ENCODE measurements at places on chromosomes 11 and 22.

DNA sequence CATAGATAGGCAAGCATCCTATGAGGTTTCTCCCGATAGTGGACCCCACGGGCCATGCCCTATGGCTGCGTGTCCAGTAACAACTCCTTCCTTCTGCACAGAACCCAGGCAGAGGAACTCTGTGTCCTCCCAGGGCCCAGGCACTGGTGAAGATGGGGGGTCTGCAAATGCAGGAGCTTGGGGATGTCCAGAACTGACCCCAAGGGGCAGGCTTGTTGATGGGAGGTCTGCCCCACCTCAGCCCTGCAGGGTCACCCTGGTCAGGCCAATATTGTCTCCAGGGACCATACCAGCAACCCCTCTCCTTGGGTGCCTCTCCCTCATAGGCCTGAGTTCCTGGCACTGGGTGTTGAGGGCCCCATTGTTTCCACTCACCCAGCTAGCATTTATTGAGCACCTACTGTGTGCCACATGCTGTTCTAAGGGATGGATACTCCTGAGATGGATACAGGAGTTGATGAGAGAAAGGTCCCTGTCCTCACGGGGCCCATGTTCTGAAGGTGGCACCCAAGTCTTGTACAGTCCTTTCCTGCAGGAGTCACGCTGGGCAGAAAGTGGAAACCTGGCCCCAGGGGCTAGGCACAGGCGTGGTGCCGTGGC lies 26.3 kb upstream of the TXNRD2 start:
- DNase-seq, result no peak

GRCh38 chr11:122646549-122647340 lies 8.8 kb upstream of the UBASH3B start:
- DNase-seq, result no peak

DNA sequence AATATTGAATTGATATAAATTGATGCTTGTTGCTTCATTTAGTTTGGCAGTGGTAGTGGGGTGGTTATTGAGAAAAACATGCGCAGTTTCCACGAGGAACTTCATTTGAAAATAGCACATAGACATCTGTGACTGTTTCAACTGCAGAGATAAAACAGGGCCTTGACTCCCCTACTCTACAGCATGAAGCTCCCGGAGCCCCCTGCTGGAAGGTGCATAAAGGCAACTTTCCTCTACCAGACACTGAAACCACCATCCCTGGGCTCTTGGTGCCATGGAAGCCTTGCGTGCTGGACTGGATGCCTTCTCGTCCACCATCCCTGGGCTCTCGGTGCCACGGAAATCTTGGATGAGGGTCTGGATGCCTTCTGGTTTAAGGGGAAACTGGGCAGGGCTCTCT lies 195.9 kb downstream of the CSNK2A3 start:
- no peak for DNase-seq

DNA sequence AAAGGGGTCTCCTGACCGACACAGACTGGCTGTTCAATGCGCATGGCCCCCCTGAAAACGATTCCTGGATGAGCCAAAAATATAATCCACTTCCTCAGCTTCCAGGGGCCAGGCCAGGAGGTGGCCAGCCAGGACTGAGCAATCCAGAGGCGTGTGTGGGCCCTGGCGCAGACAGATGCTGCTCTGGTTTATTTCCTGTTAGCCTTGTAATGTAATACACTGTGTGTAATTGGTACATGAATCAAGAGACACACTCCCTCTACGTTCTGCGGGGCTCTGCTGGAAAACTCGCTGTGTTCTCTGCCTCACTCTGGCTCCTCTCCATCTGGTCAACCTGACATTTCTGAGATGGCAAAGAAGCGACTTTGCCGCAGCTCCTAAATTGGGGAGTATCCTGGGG lies 26.3 kb upstream of the ISX start:
- DNase-seq, result no peak

DNA sequence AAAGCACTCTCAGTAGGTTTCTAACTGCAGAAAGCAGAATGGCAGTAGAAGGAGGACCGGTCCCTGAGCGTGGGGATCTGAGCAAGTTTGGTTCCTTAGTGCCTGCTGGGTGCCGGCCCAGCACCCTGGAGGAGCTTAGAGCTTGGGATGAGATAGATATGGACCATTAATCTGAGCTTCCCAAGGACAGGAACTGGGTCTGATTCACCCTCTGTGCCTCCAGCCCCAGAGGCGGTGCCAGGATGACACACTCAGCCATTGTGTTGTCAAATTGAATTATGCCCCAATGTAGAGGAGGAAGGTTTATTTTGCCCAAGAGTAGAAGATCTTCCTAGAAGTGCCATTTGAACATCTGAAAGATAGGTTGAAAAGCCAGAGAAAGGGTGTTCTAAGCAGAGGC lies 4.3 kb downstream of the ZC3H7B start:
- no peak for DNase-seq

DNA sequence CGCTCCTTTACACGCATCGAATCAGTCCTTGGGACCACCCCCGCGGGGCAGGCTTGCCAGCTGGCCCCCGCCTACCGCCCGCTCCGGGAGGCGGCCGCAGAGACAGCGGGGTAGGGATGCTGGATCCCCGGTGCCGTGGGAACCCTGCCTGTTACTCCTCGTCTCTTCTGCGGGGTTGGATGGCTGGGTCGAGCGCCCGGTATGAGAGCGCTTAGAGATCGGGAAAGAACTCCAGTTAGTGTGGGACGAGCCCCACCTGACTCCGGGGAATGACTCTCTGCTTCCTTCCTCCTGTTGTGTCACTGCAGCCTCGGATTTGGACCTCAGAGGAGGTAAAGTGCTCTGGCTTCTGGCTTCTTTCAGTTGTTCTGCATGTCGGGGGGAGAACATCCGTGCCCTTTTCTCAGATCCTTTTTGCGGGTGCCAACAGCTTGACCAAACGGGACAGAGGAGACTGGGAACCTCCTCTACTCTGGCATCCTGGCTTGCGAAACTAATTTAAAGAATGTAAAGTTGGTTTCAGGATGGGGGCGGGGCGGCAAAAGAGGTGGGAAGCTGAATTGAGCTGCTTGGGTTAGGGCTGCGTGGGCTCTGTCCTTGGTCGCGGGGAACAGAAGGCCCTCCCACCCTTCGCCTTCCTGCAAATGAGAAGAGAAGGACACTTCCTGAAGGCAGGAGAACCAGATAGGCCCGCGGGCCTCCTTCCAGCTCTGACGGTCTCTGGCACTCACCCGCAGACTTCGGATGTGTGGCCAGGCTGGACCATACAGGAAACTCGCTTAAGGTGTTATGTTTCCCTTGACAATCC lies 938 bp downstream of the LAYN start:
- DNase-seq, result no peak

DNA sequence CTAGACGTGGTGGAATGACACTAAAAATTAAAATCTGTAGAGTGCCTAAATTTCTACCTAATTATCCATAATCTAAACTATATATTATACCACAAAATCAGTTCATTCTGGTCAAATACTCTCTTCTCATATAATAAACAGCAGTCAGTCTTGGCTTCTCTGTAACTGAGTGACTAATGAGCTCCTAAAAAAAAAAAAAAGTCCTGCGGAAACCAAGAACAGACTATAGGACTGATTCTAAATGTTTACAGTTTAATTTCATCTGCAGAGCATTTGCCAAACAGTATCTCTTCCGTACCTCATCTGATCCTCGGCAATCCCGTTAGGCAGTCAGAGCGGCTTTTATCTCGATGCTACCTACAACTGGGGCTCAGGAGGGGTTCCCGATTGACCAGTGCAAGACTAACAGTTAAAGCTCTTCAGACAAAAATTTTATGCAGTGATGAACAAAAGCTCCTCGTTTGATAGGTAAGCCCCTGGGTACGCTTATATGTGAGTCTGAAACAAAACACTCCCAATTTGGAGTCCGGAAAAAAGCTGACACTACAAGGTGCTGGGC lies 686 bp downstream of the KIF18A start:
- DNase-seq, result no peak

GRCh38 chr11:46127150-46127638 lies 5.9 kb upstream of the PHF21A start:
- no peak for DNase-seq

DNA sequence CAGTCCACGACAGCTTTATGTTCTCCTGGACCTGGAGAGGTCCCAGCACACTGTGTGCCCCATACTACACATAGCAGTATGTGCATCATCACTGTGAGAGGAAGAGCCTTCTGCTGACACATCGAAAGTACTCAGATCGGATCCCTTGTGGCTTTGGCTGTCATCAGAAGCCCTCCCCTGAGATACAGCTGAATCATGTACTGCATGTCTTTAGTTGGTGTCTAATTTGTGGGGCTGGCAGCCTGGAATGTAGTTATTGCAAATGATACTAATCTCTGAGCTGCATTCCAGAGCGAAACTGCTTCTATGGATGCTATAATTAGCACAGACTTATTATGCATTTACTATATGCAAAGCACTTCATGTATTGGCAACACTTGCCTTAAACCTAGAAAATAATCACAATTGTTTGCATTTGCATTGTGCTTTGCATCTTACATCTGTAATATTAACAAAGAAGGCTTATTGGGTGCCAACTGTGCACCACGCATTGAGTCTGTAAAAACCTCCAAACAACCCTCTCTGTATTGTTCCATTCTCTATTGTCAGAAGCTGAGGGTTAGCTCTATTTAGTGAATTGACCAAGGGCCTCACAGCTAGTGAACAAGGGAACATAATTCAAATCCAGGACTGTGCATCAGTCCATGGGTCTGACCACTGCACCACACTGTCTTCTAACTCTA lies 89.2 kb upstream of the CRTAM start:
- peak; percentile 44 for DNase-seq

- DNase-seq, result no peak
Observed at GRCh38 chr11:132674151-132674550, 858.1 kb downstream of the OPCML start.

DNA sequence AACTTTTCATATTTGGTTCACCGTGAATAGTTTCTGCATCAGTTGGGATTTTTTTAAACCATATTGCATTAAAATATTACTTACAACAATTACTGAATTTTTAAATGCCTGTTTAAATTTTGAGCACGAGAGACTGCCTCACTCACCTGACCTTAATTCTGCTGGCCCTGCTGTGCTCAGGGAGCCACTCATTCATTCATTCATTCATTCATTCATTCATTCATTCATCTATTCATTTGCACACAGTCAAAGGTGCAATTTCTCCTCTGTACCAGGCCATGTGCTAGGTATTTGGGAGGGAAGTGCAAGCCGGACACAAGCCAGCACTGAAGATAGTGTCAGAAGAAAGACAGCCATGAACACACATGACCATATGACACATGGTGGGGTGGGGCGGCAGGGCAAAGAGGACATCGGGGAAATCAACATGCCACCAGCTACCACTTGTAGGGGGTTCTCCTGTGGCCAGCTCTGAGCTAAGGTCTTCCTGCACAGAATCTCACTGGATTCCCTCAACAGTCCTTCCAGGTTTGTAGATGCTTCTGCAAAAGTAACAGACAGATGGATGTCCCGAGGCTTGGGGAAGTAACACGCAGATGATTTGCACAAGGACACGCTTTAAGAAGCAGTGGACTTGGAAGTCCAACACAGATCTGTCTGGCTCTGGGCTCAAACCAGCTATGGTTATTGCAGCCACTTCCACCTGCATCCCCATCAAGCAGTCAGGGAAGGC lies 568 bp upstream of the CSF2RB start:
- DNase-seq, result no peak

- DNase-seq, result no peak
Observed at GRCh38 chr11:94036096-94036495, 14.9 kb downstream of the HEPHL1 start.

All from activated CD4-positive, CD25-positive, alpha-beta regulatory T cell treated with anti-CD3 and anti-CD28 coated beads, Interleukin-2, amount 50 U/mL, for 16 hours (primary cell).